Prostate gland (tissue), 2 donors: ENCODE measurements at places on chromosomes 6 and 20.

DNA sequence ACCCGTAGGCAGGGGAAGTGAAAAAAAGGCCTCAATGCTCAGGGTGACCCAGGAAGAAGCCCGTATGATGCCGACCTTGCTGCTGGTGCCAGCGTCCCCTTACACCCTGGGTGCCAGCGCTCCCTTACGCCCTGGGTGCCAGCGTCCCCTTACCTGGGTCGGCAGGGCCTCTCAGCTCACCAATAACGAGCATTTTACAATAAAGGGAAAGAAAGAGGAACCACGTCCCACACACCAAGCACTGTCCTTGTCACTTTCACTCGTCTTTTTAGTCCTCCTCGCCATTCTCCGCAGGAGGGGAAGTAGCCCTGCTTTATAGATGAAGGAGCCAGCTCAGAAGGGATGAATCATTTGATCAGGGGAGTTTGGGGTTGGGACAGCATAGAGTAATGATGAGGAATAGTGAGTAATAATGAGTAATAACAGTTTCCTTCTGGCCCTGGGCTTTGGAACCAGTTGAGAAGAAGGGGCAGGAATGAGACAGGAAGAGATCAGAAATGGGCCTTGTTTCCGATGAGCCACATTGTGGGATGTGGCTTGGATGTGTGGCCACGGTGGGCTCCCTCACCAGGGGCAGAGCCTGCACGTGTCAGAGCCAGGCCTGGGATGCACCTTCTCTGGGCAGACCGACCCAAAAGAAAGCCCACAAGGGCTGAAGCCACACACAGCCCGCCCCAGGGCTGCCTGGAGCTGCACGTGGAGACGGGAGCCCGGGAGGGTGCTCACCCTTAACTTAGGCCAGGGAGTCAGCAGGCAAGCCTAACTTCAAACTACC lies 75.7 kb downstream of the SYNJ2 start:
- no peak for DNase-seq

DNA sequence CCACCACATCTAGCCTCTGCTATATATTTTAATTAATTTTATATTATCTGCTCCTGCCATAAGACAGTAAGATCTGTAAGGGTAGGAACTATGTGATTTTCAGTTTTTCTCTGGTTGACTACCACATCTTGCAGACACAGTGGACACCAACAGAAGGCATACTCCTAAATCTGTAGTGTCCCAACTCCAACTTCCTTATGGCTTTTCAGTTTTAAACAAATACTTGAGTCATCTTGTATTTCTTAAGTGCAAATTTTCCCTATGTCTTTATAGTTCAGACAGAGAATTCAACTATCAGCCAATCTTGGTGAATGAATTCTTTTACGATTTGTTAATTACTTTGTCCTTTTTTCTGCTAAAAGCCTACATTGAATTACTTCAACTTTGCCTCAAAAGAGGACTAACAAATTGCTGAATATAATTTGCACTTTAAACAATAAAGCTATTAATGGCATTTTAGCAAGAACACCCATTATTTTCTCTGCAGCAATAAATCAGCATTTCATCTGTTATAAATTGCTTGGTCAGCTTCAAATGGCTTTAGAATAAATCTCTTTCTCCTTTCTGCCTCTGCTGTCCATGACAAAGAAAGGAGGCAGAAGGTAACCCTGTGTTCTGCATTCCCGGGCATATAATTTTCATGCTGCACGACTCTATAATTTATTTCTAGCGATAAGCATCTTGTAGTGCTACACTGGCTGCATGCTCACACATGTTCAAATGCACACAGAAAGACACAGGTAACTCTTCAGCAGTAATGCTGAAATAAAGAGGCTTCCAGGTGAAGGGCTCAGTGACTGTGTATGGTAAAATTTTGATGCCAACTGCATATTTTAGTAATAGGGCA lies 144.8 kb downstream of the BACH2 start:
- no peak for DNase-seq

DNA sequence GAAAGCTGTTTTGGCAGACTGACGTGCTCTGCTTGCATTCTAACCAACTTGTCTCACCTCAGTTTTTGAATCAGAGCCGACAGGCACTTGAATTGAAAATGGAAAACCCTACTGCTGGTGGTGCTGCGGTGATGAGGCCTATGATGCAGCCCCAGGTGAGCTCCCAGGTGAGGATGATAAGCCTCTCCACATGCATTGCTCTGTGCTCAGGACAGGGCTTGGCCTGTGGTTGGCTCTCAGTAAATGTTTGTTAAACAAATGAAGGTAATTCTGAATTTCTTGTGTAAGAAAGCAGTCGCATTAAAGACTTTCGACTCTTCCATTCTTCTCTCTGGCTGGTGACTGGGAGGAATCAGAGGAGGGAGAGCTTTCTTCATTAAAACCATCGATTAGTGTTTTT lies 136.3 kb downstream of the SULF2 start:
- no peak for DNase-seq

DNA sequence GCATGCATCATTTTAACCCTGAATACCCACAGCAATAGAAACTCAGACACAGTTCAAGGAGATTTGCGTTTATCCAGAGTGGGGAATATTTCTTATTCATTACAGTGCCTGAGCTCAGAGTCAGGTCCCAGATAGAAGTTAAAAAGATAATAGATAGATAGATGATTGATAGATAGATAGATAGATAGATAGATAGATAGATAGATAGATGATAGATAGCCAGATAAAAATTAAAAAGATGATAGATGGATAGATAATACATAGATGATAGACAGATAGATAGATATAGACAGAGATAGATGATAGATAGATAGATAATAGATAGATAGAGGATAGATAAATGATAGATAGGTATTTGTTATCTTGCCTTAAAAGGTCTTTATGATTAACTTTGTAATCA lies 184.7 kb downstream of the MYLK4 start:
- DNase-seq, result no peak

GRCh38 chr20:4220352-4220751 lies 205.0 kb upstream of the RNF24 start:
- DNase-seq, result no peak

- no peak for DNase-seq
Observed at GRCh38 chr6:5398530-5398929, 137.2 kb downstream of the FARS2 start.

DNA sequence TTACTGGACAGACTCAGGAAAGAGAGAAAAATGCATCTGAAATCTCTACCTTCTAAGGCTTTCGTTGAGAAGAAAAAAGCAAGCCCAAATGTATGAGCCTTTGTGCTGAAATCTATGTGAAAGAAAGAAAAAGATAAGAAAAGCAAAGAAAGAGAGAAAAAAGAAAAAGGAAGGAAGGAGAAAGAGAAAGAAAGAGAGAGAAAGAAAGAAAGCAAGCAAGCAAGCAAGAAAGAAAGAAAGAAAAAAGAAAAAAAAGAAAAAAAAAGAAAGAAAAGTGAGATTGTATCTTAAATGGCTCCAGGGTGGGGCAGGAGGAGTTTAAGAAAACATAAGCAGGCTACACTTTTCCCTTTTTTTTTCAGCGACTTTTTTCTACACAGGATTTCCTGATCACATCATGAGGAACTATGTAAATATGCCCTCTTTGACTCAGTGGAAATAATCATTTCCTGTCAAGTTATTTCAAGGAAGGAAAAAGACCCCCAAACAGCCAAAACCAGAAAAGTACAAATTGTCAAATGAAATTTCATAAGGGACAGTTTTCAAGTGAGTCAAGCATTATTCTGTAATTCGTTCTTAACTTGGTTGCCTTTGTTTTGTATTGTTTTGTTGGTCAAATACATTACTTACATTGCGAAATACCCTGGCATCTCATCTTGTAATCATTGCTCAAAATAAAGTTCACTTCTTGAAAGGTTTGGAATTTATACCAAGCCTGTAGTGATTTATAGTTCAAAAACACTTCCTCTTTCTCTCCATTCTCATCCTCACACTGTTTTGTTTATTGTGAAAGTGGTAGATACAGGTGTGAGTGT lies 79.5 kb upstream of the RNF217 start:
- no peak for DNase-seq

DNA sequence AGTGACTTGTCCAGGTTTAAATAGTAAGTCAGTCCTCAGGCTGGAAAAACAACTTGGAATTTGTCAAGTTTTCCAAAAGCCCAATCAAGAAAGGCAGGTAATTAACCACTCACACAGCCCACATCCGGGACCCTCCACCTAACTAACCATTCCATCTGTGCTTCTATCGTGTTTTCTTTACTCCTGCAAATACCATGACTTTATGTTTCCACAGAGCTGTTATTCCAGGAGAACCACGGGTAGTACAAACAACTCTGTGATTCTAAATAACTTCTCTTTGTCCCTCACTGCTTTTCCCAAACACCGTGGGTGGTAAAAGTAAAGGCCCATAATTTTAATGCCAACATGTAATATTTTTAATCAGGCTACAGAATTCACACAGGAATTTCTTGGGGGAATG lies 49.6 kb upstream of the NT5E start:
- no peak for DNase-seq

DNA sequence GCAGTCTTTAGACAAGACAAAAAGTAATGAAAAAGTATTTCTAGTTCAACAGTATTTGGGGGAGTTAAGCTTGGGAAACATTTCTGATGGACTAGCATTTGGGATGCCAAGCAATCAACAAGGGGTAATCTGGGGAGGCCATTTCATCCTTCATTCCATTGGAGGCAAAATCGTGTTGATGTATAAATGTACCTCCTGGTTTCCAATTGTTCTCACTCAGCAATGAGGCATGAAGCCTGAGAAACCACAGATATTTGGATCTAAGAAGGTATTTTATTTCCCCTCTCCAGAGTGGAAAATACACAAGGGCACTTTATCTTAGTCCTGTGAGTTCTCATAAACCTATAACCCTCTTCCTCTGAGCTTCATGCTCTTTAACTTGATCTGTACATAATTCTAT lies 68.2 kb downstream of the TBX18 start:
- DNase-seq, result no peak

DNA sequence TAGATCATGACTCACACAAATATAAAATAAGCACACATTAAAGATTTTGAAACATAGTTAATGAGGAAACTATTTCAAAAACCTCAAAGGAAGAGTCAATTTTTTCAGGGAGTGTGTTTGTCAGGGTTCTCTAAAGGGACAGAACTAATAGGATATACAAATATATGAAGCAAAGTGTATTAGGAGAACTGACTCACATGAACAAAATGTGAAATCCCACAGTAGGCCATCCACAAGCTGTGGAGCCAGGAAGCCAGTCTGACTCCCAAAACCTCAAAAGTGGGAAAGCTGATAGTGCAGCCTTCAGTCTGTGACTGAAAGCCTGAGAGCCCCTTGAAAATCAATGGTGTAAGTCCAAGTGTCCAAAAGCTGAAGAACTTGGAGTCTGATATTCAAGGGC lies 898.0 kb upstream of the EYS start:
- no peak for DNase-seq

- no peak for DNase-seq
Observed at GRCh38 chr6:28865401-28866204, 58.2 kb downstream of the TRIM27 start.
